Nucleus accumbens (tissue), 56 donors: ENCODE measurements at places on chromosomes 7 and 10.

DNA sequence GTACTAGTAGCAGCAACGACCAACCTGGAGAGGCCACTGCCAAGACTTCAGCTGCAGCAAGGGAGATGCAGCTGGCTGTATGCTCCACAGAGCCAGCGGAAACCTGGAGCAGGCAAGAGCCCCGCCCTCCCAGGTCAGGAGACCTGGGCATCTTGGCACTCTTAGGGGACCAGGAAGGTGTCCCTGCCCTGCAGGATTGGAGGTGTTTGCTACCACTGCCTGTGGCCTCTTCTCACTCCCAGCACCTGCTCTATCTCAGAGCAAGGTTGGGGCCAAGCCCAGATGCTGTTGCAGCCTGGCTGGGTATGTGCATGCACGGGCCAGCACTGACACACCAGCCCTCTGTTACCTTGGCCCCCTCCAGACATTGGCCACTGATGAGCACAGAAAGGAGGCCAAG, 1512.8 kb downstream of the REEP3 start:
- DNase-seq = no peak

DNA sequence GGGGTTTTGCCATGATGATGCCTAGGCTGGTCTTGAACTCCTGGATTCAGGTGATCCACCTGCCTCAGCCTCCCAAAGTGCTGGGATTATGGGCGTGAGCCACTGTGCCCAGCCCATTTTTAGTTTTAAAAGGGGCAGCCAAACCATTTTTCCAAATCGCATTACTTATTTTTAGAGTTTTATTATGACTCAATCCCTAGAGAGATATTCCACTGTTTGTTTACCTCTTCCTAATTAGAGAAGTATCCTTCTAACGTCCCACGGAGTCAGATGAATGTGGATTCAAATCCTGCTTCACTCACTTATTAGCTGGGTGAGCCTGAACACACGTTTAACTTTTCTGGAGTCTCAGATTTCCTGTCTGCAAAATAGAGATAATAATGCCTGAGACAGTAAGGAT, 15.2 kb downstream of the WNT8B start:
- DNase-seq = no peak

DNA sequence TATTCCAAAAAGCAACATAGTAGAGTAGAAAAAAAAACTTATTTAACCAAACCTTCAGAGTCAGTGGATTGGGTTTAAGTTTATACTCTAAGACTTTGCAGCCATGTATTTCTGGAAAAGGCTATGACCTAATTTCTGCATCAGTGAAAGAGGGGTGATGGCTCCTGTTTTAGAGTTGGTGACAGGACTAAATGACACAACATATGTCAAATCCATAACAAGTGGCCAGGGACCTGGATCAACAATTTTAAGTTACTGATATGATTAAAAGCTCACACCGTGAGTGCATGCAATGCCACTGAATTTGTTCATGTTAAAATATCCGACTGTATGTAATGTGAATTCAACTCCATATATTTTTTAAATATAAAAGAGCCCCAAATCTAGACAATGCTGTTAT, 390.6 kb downstream of the TNS3 start:
- no peak for DNase-seq

DNA sequence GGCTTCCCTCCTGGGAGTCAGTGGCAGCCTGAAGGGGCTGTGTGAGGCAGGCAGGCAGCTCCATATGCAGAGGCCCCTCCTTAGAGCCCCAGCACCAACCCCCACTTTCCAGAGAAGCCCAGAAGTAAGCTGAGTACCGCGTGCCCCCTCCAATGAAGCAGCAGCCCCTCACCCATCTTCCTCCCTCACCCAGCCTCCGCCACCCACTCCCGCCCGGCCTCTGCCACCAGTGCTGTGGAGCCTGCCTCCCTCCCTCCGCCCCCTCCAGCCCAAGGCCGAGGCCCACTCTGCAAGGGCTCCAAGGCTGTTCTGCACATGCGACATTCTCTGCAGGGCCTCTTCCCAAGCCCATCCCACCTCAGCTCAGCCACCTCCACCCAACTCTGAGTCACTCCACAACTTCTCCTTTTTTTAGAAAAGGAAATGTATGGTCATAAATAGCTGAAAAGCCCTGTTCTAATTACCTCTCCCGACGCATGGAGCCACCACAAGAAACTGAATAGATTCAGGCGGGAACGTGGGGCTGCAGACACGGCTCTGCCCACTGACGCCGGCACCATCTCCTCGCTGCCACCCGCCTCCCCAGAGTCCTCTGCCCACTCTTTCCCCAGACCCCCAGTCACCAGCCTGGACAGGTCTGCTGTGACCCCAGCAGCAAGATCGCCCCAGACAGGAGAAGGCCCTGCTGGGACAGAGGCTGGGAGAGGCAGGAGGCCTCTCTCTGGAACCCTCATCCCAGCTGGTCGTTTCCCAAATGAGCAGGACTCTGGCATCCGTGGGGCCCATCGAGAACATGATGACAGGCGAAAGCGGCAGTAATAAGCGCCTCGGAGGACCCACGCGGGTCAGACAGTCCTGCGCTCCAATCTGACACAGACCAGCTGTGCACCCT, 213.9 kb downstream of the MAD1L1 start:
- DNase-seq = no peak

DNA sequence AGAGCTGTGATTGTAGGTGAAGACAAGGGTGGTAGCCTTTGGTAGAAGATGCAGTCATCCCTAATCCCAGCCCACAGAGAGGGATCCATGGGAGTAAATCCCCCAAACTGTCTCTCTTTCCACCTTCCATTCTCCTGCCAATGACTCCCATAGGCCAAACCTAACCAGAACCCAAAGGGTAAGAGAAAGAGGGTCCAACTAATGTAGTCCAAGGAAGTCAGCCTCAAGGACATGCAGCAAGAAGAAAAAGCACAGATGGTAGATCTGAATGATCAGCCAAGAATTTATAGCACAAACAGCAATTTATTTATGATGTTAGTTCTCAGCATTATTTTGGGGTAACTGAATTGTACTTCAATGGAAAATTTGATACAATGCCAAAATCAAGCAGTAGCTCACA, 87.7 kb downstream of the ST8SIA6 start:
- no peak for DNase-seq

DNA sequence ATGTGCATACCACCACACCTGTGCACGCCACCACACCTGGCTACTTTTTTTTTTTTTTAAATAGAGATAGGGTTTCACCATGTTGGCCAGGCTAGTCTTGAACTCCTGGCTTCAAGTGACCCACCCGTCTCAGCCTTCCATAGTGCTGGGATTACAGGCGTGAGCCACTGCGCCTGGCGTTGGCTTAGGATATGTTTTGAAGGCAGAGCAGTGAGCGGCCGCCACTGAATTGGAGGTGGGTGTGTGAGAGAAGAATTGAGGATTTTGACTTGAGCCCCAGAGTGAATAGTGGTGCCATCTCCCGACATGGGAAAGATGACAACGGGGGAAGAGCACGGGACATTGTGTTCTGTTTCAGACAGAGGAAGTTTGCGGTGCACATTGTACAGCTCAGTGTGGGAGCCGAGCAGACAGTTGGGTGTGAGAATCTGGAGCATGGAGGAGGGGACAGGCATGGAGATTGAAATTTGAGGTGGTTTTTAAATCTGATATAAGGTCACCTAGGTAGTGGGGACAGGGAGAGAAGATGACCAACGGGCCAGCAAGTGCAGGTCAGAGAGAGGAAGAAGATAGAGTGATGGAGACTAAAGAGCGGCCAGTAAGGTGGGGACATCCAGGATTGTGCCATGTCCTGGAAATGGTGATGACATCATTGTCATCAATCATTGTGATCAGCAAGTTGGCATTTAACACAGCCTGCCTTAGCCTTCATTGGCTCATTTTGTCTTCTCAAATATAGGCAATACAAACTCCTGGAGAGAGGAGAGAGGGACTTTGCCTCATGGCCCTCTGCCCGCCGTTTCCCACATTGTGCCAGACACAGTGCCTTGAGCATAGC, 35.8 kb downstream of the VWA2 start:
- DNase-seq = no peak
